ENCODE measurements at places on chromosomes 11 and 22.

DNA sequence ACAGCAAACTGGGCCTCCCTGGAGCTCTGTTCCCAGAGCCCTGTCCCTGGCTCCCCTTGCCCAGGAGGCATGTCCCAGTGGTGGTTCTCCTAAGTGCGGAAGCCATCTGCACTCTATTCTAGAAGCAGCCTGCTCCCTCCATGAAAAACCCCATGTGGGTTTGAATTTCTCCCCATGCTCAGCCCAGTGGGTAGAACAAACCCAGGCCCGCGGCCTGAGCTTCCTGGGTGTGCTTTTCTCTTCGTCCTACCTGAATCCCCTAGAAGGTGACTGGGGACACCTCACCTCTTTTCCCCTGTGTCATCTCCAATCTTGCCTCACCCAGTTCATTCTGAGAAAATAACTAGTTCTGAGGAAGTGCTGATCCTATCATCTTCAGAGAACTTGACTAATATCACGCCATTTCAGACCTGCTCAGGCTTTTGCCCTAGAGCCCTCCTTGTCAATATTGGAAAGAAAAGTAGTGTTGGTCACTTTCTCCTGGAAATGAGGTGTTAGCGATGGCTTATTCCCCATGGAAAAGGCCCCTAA, 15.9 kb downstream of the IL10RA start:
- no peak for DNase-seq

GRCh38 chr11:86623041-86623621, 49.3 kb downstream of the ME3 start:
- no peak for DNase-seq

DNA sequence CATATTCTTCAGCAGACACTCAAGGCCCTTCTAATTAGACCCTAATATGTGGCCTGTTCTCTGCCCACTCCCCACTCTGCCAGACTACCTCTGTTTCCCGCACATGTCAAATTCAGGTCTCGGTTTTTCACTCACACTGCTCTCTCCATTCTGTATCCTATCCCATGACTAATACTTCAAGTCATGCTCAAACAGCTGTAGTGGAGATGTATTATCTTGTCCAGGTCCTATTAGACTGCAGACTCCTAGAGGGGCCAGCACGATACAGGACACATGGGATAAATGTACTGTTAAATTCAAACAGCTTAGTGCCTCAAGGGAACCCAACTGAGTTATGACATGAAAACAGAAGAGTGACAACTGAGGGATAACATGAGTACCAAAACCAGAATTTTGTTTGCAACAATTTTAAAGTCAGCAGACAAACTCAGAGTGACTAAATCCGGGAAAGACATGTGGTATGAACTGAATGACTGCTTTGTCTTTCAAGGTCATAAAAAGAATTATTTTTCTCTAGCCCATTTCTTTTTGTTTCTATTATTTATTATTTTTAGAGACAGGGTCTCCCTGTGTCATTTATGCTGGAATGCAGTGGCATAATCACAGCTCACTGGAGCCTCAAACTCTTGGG, 20.5 kb downstream of the ATP6V1E1 start:
- no peak for DNase-seq

DNA sequence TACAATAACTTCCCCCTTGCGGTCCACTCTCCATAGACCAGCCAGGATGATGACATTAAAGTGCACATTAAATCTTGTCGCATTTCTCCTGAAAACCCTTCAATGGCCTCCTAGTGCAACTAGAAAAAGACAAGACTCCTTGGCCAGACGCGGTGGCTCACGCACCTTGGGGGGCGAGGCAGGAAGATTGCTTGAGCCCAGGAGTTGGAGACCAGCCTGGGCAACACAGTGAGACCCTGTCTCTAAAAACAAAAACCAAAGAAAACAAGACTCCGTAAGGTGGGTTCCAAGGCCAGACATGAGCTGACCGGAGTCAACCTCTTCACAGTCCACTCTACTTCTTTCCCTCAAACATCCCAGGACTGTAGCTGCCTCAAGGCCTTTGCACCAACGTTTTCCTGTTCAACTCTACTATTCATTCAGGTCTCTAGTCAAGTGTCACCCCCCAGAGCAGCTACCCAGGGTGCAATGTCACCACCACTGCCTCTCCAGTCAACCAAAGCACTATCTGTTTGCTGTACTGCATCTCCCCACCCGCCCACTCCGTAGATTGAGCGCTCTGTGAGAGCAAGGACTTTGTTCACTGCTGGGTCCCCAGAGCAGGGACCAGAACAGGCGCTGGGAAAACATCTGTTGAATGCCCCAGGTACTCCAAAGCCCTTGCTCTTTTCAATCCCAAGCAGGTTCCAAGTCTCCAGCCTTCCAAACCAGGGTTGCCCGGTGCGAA, 739 bp downstream of the ZMAT5 start:
- peak; percentile 4 for DNase-seq

- no peak for DNase-seq
Measured at GRCh38 chr11:57001674-57002401, 13.1 kb downstream of the OR5AK2 start.

- no peak for DNase-seq
Measured at GRCh38 chr22:49573109-49573765, 254.4 kb downstream of the BRD1 start.

DNA sequence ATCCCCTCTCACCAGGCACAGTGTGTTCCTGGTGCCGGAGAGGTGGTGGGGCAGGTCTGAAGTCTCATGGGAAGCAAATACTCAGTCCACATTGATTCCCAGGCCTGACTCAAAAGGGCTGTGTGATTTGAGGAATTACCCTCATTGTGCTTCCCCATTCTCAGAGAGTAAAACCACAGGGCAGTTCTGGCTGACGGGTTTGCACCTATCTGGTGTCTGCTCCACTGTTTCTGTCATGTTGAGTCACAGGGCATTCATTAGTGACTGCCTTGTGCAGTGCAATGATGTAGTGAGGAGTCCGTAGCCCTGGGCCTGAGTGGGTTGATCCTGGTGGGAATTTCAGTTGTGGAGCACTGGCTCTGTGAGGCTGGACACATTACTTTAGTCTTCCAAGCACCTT, 85.2 kb upstream of the ARHGAP20 start:
- DNase-seq, result no peak

DNA sequence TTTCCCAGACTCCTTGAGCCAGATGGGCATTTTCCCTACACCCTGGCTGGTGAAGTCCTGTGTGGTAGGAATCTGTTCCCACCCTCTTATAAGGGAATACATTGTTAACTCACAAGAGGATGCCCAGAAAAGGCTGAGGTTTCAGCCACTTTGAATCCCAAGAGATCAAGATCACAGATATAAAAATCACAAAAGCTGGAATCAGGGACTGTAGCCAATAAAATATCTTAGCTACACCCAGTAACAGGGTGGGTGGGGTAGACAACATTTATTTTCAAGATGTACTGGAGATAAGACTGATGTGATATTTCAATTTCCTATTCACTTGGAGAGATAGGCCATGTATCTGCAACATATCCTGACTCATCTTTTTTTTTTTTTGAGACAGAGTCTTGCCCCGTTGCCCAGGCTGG, 50.3 kb downstream of the COPB1 start:
- DNase-seq, result no peak

DNA sequence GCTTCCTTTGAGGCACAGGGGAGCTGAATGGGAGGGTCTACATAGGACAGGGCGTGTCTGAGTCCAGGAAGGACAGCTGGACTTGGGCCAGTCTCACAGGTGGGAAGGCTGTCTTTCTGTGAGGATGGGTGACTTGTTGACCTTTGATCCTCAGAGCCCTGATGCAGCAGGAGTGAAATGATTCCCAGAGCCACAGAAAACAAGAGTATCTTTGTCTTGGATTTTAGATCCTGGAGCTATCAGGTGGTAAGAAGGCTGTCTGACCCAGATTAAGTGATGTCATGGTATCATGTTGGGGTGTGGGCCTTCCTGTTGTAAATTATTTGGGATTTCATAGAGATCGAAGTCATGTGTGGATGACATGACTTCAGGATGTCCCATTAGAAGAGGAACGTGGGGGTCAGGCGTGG, 15.0 kb downstream of the PTPRJ start:
- DNase-seq, result no peak

DNA sequence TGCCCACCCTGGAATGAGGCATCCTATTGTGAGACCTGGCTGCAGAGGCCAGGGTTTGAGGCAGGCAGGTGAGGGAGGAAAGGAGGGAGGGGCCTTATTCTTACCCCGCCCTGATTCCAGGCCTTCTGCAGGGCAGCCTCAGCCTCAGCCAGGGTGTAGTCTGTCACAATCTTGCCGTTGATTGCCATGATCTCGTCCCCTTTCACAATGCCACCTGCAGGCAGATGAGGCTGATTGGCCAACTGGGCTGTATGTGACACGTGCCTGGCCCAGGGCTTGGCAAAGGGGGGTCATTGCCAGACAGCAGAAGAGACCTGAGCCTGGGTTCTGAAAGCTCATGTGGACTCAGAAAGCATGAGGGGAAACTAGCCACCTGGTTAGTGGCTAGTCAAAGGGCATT, 21.4 kb upstream of the ABCC8 start:
- DNase-seq, result no peak

- no peak for DNase-seq
Measured at GRCh38 chr11:93359396-93359795, 28.9 kb downstream of the DEUP1 start.

DNA sequence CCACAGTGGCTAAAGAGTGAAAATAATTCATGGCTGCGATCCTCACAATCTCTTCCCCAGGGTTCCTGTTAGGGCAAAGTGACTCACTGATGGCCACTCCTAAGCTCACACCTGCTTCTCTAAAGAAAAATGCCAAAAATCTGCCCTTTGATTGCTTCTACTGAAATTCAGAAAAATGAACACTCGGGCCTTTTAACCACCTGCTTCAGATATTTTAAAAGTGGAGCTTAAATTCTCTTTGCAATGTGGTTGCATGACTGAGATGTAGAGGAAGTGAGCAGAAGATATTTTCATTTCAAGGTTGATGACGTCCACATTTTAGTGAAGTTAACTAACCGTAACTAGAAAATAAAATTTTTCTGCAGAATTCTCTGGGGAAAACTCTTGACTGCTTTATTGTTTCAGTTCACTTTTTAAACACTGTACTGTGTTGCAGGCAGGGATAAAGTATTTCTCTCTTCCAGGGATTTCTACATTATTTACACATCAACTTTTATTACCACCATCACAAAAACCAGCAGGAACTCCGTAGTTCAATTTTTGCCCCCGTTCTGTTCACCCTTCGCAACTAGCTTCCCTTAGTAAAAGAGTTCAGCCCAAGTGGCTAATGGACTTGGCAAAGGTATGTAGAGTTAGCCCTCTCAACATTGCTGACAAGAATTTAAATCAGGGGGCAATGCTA, 8.5 kb downstream of the RAB30 start:
- DNase-seq, result no peak

- peak; percentile 37 for DNase-seq
Measured at GRCh38 chr11:130434521-130435223, 6.3 kb upstream of the ADAMTS8 start.

DNA sequence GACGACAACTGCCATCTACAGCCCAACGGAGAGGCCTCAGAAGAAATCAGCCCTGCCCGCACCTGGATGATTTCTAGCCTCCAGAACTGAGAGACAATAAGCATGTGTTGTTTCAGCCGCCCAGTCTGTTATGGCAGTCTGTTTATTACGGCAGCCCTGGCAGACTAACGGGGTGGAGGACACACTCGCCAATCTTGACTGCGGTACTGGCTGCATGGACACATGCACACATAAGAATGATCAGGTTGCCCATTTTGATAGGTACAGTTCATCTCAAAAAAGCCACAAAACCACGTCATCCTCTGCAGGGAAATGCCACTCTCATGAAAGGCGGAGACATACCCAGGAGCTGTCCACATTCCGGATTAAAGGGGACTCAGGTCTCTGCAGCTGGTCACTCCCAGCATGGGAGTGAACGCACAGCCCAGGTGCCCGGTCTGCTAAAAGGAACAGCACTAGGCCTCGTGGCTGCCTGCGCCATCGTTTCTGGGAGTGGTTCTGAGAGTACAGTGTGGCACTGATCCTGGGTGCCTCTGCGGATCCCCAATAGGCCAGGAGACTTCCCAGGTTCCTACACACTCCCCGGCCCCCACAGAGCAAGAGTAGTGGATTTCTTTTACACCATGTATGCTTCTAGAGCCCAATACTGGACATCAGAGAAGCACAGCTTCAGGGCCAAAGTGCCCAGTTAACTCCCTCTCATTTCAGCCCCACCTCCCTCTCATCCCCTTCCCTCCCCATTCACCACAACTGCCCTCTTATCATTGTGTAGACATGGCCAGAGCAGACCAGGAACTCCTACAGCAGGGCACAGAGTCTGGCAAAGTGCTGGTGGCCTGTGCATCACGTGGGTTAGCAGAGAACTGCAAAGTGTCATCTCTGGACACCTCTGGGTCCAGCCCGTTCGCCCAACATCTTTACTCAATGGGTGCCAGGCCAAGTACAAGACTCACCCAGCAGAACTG, 11.7 kb upstream of the COMT start:
- DNase-seq, result no peak

GRCh38 chr11:131893103-131893890, 522.9 kb downstream of the NTM start:
- no peak for DNase-seq

- no peak for DNase-seq
Measured at GRCh38 chr22:17951315-17951714, 73.0 kb downstream of the MICAL3 start.

GRCh38 chr11:120017582-120018150, 120.2 kb downstream of the TRIM29 start:
- no peak for DNase-seq

DNA sequence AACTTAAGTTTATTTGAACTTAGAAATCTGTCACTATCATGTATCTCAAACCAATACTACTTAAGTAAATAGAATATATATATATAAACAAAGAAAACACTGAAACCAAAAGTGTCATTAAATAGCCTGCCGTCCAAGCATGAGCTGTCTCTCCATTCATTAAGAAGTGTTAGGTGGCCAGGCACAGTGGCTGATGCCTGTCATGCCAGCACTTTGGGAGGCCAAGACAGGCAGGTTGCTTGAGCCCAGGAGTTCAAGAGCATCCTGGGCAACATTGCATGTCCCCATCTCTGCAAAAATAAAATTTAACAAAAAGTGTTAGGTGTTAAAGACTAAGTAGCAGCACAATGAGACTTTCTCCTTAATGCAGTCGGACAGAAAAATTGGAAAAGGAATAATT, 14.0 kb downstream of the CD6 start:
- no peak for DNase-seq

DNA sequence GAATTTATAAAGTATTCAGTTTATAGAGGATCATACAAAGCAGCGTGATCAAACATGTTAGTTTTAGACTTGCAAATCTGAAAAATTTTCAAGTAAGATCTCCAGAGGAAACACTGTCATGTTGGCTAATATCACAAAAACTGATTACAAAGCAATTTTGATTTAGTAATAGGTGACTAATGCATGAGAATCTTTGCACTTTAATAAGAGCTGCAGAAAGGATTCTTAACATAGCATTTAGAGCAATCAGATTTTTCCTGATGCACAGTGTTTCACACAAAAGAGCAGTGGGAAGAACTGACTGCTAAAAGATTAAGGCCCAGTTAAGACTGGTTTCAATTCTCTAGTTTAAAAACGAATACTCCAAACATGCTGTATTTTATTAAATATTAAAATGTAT, 321.2 kb downstream of the GUCY1A2 start:
- no peak for DNase-seq

DNA sequence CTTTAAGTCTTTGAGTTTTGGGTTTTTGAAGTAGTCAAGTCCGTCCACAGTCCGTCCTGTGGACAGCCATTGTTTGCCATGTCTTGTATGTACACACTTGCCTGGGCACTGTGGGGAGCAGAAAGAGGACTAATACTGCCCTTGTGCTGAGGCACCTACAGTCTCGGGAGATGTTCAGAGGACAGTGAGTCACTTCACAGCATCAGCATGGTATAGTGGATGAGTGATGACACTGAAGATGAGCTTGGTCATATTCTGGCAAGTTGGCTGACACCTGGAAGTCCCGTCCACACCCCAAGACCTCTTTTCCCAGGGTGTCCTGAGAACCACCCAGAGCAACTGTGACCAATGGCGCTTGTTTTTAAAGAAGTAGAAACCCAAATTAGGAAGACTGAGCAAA, 29.2 kb downstream of the NF2 start:
- DNase-seq, result no peak
